Inflammatory macrophage (primary cell): ENCODE measurements at places on chromosomes 5 and 9.
A peak's percentile ranks its signal among the peaks of the same experiment; 100 is the strongest.

DNA sequence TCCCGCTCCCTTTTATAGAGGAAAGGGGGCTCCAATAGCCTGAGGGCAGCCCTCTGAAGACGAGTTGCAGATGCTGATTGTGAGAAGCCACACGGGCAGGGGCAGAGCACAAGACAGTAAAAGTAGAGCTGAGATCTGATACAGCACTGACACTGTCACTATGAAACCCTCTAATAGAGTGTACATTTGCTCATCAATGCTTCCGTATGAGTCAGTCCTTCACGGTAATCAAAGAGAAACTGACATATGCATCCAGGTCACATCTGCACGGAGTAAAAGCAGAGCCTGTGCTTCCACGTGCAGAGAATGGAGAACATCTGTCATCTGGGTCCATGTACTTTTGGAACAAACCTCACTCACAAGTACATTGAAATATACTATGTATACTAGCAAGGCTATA lies 60.6 kb upstream of the TMEM215 start:
- no peak for DNase-seq

DNA sequence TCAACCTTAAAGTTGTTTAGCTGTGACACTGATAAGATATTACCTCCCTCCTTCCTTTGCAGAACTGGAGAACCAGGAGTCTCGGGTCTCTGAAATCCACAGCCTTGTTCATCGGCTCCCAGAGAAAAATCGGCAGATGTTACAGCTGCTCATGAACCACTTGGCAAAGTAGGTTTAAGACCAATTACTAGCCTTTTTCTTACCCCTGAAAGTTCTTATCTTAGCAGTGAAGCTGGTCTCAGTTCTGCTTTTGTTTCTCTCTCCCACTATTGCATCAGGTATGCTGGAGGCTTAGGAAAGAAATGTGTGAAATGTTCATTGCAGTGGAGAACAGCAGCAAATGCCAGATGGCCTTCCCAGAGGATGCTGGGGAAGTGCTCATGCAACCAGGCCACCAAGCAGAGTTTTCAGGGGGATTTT lies 287.4 kb downstream of the ARHGAP26 start:
- DNase-seq, result peak; percentile 60

GRCh38 chr5:147805030-147805454 lies 22.5 kb upstream of the JAKMIP2 start:
- DNase-seq, result peak; percentile 99

- DNase-seq, result no peak
These were observed 271.2 kb upstream of the TMEM161B start for GRCh38 chr5:88539693-88540365.

- DNase-seq, result no peak
These were observed 184.0 kb downstream of the HSPA4 start for GRCh38 chr5:133235696-133236426.

DNA sequence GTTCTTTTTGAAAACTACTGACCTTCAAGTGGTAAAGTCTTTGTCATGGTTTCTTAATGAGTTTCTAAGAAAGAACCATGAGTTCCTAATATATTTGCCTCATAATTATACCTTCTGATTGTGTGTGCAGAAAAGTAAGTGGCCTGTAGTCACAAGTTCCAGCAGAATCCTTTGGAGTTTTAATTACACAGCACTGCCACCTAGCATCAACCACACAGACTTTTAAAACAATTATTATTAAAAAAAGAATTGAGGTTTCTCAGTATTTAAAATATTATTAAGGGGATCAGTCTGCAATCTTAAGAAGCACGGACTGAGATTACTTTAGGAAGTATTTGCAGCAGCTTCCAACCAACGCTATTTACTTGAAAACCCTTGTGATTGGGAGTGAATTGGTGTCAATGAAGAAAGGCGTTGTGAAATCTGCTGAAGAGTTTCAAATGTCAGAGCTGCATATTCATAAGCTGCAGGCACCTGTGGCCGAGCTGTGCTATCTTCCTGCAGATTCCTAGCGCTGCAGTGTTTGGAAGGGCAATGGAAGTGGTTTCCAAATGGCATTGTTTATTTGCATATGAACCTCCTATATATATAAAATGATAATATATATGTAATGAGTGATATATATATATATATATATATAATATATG lies 1074.2 kb upstream of the WWC1 start:
- no peak for DNase-seq

DNA sequence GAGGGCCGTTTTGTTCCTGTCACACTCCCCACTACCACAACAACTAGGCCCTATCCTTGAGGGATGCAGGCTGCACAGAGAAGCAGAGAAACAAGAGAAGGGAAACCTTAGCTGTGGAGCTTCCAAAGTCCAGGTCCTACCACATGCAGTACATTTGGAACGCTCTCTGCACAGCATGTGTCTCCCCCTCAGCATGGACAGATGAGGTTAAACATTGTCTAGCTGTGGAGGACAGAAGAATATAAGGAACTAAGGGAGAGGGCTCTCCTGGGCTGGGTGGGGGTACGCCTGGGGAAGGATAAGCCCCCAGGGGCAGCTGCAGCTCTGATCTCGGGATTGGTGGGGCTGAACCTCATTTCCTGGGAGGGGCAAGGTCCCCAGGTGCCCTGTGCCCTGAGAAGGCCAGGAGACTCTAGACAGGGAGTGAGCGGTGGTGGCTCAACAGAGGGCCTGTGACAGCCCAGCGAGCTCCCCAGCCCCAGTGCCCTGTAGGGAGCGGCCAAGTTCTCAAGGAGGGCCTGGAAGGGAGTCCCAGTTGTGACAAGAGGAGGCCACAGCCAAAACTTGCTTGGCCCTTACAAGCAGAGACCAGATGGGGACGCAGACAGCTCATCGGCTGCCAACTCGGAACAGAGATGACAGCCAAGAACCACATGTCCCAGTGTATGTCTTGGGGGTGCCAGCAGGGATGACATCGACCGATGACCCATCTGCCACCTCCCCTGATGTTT lies 30.1 kb downstream of the TSPAN17 start:
- no peak for DNase-seq

GRCh38 chr5:75727931-75728330 lies 10.7 kb upstream of the POC5 start:
- no peak for DNase-seq

DNA sequence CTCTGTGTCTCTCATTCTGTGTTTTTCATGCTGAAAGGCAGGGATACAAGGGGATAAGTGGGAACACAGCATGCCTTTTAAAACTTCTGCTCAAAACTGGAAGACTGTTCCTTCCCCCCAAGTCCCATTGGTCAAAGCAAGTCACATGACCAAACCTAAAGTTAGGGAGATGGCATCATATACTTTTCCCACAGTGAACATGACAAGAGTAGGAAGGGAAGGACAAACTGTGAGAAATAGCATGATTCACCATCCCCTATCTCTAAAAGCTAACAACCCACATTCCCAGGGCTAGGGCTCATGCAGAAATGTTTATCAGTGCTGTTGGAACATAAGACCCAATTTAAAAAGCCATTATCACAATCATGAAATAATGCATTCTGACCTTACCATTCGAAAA lies 24.2 kb upstream of the SHISAL2B start:
- DNase-seq, result no peak

DNA sequence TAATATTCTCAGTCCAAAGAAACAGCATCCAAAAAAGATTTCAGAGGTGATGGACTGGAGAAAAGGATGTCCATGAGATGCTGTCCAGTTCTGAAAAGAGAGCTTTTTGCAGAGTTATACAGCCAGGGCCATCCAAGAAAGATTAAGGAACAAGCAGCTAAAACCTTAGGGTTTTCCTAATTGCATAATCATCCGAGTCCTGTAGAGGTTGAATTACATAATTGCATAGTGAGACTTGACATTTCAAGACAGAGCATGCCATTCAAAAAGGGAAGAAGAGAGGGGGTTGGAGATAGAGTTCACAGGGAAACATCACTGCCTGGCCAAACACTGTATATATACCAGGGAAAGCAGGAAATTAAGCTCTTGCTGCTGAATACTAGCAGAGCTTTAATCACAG lies 1729.2 kb upstream of the WWC1 start:
- peak; percentile 0 for DNase-seq

DNA sequence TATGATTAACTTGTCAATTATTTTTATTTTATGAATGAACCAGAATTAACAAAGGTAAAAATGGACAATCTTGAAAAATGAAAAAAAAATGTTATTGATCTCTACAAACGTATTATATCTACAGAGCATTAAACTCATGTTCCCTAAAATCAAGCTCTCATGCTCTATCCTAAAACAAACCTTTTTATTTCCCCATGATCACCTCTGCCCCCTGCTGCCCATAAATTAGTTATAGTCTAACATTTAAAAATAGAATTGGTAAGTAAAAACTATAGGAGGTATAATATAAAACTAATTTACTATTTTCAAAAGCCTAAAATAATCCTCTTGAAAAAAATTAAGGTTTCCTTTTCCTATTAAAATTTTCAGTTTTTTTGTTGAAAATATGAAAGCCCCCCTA lies 168.0 kb upstream of the POU5F2 start:
- no peak for DNase-seq

GRCh38 chr5:1152156-1152555 lies 40.3 kb upstream of the SLC12A7 start:
- DNase-seq, result no peak

- peak; percentile 80 for DNase-seq
These were observed 35.6 kb downstream of the TNFSF8 start for GRCh38 chr9:114894609-114895433.

GRCh38 chr9:112820881-112821280 lies 69.8 kb downstream of the SLC46A2 start:
- DNase-seq, result peak; percentile 64

DNA sequence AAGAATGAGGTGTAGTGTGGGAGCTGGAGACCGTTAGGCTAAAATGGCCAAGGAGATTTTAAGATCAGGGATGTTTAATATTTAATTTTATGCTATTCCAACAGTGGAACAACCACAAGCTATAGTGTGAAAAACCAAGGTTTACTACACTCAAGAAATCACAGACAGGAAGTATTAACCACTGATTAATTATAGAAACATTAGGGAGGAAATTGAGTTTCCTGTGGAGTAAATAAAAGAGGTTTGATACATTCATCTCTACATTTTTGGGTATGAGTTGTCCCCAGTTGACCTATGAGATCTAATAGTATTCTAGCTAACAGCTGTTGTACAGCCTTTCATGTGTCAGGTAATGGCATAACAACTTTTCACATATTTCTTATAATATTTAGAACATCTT lies 103.7 kb upstream of the MPDZ start:
- no peak for DNase-seq

GRCh38 chr5:159909126-159909525 lies 7.2 kb upstream of the ADRA1B start:
- no peak for DNase-seq

DNA sequence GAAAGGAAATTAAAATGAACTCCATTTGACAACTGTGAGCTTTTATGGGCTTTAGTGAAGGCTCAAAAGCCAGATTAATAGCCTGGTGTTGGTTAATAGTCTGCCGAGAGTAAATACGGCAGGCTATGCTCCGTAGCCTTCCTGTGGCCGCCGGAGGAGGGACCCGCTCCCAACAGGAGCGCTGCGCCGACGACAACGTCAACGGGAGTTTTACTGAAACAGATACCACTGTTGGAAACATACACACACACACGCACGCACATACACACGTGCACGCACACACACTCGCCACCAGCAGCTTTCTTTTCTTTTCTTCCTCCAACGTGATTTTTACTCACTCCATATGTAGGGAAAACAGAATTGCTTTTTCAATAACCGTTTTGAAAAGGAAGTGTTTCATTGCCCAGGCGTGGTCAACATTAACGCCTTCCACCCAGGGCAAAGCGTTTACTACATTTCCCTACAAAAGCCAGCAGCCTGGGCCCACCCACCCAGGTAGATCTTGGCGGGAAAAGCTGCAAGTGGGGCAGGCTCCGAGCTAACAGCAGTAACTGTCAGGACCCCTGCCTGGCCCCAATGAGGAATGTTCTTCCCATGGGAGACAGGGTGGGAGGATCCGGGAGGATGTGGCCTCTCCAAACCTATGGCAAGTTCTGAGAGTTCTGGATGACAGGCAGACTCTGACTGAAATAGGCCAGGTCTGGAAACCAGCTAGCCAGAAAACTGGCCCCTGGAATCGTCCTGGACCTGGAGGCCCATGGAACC lies 72.3 kb downstream of the PAX5 start:
- DNase-seq, result no peak

- DNase-seq, result no peak
These were observed 233.3 kb downstream of the GAS1 start for GRCh38 chr9:86713970-86714369.
